Activated T-cell treated with anti-CD3 and anti-CD28 coated beads, Interleukin-2, amount 50 U/mL, for 1 hour (primary cell): ENCODE measurements at places on chromosomes 1 and 21.

- DNase-seq, result no peak
Measured at GRCh38 chr1:39352881-39353280, 138.6 kb upstream of the BMP8A start.

DNA sequence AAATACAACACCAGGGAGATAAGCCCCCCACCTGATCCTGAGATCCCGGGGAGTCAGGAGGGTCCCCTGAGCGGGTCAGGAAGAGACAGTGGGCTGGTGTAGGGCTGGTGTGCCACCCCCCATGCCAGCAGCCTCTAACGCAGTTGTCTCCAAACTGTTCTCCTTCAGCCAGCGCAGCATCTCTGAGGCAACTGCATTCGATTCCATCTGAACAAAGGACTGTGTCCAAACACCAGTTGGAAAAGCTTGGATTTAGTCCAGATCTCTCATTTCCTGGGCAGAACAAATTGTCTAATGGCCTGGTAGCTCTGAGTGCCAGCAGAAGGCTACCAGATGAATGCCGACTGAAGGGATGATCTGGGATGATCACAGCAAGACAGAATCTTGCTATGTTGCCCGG is 44.1 kb upstream of the EIF4G3 start:
- DNase-seq, result no peak

DNA sequence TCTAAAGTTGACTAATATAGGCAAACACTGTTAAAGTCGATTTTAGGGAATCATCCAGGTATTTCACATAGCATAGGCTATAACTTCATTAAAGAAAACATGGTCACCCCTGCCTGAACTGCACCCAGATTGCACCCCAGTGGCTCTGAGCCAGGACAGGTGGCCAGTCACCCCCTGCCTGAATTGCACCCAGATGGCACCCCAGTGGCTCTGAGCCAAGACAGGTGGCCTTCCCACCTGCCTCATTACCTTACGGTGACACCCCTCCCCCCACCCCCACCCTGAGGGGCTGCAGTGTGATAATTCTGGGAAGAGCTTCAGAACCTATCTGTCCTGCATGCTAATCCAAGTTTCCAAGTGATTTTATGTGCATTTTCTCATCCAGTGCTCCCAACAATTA is 78.9 kb downstream of the DSCAM start:
- DNase-seq, result no peak

GRCh38 chr1:77687519-77687906 is 5.1 kb upstream of the ZZZ3 start:
- no peak for DNase-seq

DNA sequence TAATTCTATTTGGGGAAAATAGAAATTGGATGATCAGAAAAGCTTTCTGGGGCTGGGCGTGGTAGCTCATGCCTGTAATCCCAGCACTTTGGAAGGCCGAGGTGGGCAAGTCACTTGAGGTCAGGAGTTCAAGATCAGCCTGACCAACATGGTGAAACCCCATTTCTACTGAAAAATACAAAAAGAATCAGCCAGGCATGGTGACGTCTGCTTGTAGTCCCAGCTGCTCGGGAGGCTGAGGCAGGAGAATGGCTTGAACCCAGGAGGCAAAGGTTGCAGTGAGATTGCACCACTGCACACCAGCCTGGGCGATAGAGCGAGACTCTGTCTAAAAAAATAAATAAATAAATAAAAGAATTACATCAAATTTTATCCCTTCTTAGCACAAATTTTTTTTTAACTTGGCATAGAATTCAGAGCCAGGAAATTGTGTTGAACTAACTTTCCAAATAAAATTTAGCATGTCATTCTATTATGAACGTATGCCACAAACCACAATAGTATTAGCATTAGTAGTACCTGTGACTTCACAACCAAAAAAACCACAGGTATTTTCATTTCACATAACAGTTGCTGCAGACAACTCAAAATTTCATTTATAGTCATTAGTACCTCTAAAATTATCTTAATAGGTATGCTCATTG is 4.5 kb upstream of the ANKRD13C start:
- DNase-seq, result no peak

- DNase-seq, result no peak
Measured at GRCh38 chr1:160284220-160284781, 632 bp downstream of the PEX19 start.

- DNase-seq, result no peak
Measured at GRCh38 chr1:19670787-19671186, 6.1 kb downstream of the HTR6 start.

GRCh38 chr1:10210841-10211804 is 753 bp downstream of the KIF1B start:
- peak; percentile 34 for DNase-seq

DNA sequence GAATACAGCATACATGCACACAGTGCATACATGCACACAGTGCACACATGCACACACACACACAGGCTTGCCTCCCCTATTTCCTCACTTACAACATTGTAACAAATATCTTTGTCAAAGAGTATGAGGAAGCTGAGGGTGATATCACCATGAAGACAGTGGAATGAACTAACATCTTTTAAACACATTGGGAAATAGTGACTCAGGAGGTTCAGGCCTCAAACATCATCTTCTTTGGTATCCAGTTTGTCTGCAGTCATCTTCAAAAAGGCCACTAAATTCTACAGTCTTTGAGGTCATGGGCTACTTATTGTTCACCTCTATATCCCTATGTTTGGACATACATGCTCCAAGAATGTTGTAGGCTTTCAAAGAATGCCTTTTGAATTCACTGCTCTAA is 2.1 kb upstream of the LCE2B start:
- no peak for DNase-seq

DNA sequence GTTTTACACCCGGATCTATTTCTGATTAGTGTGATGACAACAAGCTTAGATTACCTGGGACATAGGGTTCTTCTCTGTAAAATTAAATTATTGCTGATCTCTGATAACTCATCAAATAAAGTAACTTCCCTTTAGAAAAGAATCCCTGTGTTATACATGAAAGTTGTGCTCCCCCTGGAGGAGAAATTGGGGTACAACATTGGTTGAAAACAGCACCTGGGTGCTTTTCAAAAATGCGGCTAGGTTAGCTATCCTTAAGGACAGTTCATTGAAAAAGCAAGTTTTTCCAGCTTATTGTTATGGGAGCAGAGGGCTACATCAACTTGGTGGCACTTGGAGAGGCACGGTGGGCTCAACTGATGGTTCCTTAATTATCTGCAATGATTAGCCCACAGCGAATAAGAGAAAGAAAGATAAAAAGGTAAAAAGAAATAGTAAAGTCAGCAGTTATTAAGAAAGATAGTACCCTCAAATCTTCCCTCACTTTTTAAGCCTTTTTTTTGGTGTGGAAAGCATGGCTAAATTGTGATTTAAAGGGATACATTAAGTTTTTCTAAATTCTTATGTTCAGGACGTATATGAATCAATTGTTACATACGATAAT is 97.8 kb downstream of the FMN2 start:
- no peak for DNase-seq

DNA sequence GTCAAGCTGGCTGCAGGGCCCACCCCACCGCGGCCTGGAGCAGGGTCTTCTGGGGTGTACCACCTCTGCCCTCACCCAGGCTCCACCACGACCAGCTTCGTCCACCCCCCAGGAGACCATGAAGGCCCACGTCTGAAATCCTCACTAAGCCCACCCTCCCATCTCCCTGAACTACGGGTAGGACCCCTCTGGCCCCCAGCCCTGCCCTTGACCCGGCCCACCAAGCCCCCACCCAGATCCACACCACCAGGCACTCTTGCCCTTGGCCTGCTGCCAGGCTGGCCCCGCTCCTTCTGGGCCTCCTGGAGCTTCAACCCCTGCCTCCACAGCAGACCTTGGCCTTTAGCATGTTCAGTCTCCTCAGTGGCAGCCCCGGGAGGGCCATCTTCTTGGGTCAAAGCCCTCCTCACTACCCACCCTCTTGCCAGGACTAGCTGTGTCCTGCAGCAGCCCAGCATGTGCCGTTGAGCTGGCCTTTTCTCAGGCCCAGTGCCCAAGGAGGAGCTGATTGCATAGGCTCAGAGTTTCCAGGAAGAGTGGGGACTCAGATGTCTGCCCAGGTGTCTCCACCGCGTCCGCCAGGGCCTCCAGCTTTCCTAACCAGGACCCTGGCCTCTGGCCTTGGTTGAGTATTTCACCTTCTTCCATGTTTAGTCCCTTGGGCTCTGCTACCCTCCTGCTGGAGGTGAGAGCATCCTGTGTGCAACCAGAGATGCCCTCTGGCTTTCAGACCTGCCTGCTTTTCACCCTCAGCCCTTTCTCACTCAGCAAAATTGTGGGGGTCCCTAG is 17.7 kb upstream of the SAMD11 start:
- peak; percentile 21 for DNase-seq

GRCh38 chr1:186904361-186904760 is 75.6 kb downstream of the PLA2G4A start:
- no peak for DNase-seq

DNA sequence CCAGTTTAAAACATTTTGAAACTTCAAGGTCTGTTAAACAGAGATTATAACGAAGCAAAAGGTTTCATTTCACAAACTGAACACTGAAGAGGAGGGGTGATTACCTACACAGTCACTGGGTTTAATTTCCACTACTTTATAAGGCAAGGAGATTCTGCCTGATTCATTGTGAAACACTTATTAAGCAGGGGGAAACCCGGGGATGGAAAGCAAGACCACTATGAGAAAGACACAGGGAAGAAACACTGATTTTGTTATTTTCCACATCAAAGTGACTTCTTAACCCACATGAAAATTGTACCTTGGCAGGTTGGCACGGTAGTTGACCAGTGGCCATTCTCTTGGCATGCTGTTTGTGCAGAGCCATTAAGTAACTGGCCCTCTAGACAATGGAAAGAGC is 8.1 kb upstream of the F5 start:
- DNase-seq, result no peak

- DNase-seq, result no peak
Measured at GRCh38 chr1:200252531-200252930, 157.3 kb downstream of the ZNF281 start.

DNA sequence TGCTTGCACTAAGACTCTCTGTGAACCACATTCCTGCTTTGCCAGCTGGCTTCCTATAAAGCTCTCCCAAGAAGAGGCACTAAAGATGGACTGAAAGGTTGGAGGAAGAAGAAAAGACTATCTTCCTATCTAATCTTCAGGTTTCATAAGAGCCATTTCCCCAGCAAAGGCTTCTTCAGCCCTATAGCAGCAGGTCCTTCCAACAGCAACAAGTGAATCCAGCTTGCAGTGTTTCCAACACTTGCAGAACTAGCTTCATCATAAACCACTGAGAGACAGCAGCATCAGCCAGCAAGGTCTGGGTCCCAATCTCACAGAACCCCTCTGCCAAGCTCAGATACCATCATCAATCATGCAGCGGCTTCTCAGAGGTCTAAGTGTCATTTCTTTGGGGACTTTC is 28.1 kb downstream of the FOXJ3 start:
- no peak for DNase-seq

GRCh38 chr1:35530168-35530567 is 27.0 kb downstream of the KIAA0319L start:
- no peak for DNase-seq

GRCh38 chr1:21904704-21905520 is 32.2 kb downstream of the HSPG2 start:
- no peak for DNase-seq

DNA sequence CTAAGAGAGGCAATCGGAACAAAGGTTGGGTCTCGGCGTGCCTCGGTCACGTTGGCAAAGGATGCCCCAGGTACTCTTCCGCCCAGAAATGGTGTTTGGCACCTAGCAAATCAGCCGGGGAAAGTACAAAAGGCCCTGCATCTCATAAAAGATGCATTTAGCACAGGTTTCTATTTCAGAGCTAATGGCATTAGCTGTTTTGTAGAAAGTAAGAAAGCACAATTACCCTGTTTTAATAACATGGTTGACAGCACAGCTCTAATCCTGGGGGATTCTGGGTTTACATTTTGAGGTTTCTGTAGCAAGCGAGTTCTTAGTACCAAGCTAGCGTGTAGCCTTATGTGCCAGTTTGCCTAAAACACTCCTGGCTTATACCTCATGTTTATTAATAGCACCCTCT is 178.5 kb downstream of the PRDM2 start:
- DNase-seq, result no peak

DNA sequence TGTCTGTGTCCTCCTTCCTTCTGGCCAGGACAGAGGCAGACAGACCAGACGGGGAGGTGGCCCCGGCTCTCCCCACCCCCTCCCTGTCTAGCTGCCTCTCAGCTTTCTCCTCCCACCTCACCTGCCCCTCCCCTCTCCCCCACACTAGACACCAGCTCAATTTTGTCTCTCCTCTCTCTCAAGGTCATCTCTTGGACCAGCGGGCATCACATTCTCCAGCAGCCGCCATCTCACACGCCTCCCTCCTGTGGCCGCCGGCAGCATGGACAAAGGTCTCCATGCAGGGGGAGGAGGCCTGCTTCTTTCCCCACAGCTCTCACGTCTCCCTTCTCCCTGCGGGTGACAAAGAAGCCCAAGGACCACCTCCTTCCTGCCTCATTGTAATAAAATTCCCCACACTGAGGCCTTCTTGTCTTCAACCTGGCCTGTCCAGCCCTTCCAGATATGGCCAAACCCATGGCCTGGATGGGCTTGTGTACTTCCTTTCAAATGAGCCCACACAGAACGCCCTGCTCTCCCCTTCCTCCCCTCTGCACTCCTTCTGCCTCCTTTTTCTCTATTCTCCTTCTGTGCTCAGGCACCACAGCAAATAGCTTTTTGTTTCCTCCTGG is 14.6 kb downstream of the OPTC start:
- no peak for DNase-seq

DNA sequence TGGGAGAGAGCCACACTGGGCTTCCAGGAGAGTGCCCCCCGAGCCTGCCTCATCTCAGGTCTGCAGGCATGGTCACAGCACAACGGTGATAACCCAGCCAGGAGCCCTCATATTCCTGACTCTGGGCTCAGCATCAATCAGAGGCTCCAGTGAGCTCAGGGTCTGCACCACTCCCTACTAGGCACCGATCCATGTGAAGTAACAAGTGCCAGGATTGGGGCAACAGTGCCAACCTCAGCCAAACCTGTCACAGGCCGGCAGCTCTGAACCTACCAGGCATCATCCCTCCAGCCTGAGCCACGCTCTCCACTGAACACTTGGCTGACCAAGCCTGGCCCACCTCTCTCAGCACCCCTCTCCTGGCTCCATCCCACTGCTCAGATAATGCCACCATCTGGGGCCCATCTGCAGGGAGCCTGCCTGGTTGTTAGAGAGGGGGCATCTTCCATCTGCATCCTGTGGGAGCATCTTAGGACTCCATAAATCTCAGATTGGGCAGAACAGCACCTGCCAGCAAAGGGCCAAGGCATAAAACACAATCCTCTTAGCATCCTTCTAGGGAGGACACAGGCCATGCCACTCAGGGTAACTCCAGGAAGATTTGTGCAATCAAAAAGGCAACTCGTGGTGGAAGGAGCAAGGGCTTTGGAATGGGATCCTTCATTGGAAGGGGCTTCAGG is 213.7 kb upstream of the CSF3R start:
- no peak for DNase-seq

DNA sequence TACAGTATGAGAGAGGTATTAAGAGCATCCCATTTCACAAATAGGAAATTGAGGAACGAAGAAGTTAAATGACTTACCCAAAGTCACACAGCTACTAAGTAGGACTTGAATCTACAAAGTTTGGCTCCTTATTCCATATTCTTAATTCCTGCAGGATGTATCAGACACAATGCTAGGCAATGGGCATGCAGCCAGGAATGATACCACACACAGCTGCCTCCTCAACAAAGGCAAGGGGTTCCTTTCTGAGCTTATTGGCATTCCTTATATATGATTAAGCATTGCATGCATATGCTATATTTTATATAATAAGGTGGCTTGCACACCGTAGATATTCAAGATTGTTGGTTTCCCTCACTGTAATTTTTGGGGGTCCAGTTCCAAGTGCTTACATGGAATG is 34.2 kb upstream of the JUN start:
- DNase-seq, result no peak

- DNase-seq, result no peak
Measured at GRCh38 chr1:109923131-109923945, 12.7 kb downstream of the CSF1 start.
